ENCODE measurements at places on chromosomes 12 and 14.

GRCh38 chr14:51547701-51548100 lies 104.0 kb upstream of the FRMD6 start:
- no peak for DNase-seq

GRCh38 chr14:91496790-91497189 lies 13.3 kb downstream of the PPP4R3A start:
- DNase-seq, result no peak

DNA sequence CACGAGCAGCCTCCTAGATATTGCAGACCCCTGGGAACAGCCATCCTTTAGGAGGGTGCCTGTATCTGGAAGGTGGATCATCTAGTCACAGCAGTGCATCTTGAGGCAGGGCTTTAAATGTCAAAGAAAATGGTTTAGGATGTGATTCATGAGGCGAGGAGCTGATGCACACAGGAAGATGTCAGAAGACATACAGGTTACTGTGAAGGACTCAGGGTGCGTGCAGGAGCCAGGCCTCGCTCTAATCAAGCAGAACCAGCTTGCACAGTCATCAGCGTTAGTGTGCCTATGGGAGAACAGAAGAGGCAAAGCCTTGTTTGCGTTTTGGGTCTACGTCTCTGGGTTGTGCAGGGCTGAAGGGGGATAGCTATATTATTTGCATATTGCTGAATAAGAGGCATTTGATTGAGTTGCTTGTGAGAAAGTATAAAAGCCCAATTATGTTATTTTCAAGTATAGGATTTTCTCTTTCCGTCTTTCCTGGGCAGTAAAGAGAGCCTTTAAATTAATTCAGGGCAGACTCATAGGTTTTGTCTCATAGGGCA lies 77.3 kb upstream of the RPH3A start:
- DNase-seq, result no peak

DNA sequence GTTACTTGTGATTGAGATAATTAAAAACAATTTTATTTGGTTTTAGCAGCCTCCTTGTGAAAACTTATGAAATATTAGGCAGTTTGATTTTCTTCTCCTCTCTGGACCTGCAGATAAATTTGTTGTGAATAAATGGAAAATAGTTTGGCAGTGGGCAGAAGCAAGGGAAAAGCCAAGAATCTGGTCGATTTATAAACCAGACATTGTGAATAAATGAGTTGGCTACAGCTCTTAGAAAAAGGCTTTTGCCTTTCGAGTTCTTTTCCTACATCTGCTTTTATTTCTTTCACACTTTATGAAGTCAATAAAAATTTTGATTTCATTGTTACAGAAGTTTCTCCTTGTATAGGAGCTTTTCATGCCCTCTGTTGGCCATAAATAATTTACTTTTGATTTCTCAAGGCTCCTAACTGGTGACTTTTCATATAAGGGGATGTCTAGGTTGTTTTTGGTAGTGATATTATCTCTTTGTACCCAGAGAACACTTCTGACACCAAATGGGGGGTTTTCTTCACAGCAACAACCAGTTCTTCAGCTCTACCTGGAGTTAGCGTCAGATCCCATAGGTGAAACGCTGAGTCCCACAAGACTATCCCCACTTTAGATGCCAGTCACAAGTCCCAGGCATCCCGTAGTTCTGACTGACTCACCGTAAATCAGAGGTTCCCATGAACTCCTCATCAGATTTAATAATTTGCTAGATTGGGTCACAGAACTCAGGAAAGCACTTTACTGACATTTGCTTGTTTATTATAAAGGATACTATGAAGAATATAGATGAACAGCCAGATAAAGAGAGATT lies 136.5 kb upstream of the DNM1L start:
- no peak for DNase-seq

DNA sequence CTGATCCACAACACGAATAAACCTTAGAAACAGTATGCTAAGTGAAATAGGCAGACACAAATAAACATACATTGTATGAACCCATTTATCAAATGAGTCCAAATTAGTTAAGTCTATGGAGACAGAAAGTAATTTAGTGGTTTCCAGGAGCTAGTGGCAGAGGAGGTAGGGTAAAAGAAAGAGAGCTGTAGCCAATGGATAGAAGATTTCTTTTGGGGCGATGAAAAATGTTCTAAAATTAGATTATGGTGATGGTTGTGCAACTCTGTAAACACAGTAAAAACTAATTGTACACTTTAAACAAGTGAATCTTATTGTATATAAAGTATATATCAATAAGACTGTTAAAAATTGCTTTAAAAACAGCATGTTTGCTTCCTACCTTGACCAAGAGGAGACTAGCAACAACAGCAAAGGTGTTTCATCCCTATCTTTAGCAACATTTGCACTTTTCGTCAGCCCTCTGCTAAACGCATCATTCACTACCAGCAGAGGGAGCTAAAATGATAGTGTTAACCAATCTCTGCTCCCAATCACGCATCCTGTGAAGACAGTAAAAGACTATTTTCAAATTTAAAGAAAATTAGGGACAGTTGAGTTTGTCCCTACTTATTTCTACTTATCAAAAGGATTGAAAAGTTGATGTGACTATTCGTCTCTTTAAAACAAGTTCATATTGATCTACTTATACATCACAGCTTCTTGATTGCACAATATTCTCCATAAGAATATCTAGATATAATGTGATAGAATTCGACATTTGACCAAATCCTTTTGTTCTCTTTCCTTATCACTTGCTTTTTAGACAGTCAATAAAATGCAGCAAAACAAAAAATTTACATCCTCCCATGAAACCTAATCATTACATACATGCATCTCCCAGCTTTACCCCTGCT lies 24.0 kb upstream of the LGR5 start:
- DNase-seq, result no peak

GRCh38 chr14:101552786-101553231 lies 8.5 kb upstream of the DIO3 start:
- no peak for DNase-seq

- DNase-seq, result no peak
Measured at GRCh38 chr14:33612197-33612505, 338.7 kb downstream of the EGLN3 start.

GRCh38 chr12:49948866-49949845 lies 1.4 kb upstream of the AQP2 start:
- no peak for DNase-seq

GRCh38 chr14:87888136-87888999 lies 104.6 kb downstream of the GALC start:
- no peak for DNase-seq

GRCh38 chr12:46647034-46647433 lies 178.8 kb downstream of the SLC38A4 start:
- DNase-seq, result no peak

Measured in stimulated activated CD8-positive, alpha-beta memory T cell treated with anti-CD3 and anti-CD28 coated beads, Interleukin-7, amount 100 ng/mL, for 4 hours (primary cell).